Occipital lobe (tissue), 3 donors: ENCODE measurements at places on chromosomes 16 and 17.

DNA sequence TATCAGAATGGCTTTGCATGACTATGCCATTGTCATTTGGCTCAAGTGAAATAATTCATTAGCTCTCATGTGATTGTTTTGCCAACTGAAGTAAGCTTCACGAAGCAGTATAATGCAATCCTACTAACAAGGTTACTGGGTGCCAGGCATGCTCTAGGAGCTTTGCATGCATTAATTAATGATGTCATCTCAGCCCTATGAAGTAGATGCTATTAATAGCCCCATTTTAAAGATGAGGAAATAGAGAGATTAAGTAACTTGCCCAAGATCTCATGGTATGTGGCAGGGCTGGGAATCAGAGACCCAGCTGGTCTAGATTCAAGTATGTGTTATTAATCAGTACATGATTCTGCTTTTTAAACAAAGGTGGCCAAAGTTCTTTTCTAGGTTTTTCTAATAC lies 14.1 kb downstream of the KRT39 start:
- no peak for DNase-seq

DNA sequence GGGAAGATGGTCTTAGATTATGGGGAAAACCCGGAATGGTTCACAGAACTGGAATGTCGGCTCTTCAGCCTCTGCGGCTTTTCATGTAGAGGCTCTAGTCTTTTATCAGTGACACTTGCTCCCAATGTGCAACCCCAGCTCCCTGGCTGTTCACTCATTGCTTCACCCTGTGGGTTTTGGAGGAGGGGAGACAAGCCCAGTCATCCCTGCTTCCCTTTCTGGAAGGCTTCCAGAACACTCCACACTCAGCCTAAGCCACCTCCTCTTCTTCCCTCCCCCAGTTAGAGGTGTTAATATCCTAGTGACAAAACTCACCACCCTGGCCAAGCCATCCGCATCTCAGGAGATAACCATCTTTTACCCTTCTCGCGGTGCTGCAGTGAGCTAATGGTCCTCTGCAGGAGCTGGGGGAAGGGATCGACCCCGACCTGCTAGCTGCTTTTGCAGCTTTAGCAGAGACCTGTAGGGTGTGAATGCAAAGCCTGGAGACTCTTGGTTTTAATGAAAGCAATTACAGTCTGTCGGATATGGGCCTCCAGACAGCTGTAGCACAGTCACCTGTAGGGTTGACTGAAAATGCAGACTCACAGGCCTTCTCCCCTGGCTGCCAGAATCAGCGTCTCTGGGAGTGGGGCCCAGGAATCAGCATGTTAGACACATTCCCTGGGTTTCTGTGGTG lies 24.3 kb upstream of the LASP1NB start:
- no peak for DNase-seq

DNA sequence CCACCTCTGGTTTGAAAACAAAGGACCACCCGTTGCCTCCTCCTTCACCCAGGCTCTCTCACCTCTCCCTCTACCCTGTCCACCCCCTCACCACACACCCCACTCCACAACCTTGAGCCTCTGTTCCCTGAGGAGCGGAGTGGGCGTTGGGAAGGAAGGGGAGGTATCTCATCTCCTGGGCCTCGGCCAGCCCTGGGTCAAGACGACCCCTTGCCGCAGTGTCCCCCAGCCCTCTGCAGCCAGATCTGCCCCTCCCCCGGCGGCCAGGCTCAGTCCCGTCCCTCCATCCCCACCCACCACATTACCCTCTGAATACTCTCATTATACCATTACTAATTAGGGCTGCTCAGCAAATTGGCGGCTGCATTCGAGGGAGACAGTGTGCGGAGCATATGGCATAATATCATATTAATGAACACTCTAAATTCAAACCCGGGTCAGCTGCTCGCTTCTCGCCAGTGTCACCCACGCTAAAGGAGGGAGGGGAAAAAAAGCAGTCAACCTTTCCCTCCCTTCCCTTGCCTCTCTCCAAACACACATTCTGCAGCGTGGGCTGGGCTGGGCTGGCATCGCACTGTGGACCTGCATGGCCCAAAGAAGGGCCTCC lies 123.2 kb upstream of the LHX1 start:
- no peak for DNase-seq

GRCh38 chr17:30905742-30906100 lies 317 bp downstream of the TEFM start:
- DNase-seq = no peak

DNA sequence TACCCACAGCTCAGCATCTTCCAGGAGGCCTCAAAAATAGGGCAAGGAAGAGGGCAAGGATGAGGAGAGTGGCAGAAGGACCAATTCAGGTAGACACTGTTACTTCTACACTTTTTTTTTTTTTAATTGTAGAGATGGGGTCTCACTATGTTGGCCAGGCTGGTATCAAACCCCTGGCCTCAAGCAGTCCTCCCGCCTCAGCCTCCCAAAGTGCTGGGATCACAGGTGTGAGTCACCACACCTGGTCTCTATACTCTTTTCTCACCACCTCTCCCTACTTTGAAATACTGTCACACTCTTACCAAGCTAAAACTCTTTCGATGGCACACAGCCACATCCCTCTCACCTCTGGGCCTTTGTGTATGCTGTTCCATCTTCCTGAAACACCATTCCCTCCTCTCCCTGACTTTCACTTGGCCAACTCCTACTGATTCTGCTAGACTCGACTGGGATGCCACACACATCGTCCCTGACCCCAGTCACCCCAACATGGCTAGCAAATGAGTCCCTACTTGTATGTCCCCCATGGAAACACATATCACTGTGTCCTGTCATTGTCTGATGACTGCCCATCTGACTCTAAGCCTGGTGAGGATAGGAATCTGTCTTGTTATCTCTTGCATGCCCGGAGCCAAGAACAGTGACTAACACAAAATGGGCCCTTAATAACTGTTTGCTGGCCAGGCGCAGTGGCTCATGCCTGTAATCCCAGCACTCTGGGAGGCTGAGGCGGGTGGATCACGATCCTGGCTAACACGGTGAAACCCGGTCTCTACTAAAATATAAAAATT lies 7.2 kb upstream of the SLC43A2 start:
- no peak for DNase-seq

DNA sequence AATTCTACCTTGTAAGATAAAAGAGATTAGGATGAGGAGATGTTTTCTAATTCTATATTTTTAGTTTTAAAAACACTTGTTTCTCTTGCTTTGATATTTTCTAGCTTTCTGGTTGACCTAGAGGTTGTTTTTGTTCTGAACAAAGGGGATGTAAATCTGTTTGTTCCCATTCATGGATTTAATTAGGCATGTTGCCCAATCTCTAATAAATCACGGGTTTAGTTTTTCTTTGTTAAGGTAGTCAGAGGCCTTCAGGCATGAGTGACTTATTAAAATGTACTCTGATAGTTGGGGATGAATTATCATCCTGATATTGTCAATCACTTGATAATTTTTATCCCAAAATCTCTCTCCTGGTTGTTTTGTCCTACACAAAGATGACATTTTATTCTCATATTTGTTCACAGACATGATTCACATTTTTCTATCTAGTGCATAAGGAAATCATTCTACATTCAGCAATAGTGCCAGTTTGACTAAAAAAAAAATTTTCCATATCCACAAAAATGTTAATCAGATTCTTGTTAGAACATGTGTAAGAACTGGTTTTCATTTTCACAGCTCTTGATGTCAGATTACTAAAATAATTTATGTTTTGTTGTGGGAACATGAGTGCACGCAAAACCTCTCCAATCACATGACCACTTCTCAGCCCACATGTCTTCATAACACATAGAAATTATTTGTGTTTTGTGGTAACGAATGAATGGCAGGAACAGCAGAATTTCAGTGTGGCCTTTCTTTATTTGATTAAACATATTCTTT lies 95.7 kb upstream of the AKTIP start:
- DNase-seq = no peak
